ENCODE measurements at places on chromosomes 1 and 21.

- no peak for DNase-seq
These were observed 142.1 kb downstream of the DPYD start for GRCh38 chr1:97778718-97779117.

DNA sequence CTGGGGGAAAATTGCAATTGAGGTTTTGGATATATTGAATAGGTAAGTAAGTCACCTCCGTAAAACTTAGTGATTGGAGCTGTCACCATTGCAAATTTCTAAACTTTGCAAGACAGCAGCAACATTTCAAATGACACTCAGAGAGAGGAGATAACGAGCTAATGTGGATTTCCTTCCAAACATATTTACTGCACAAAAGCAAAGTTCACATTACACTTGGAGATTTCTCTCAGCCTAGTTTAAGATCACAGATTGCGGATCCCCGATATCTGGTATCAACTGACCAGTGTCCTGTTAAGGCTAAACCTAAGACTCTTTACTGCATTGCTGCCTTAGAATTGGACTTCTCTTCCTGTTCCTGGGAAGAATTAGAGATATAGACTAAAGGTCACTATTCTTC is 47.5 kb downstream of the ZNF697 start:
- no peak for DNase-seq

GRCh38 chr1:95668165-95668564 is 434.2 kb downstream of the RWDD3 start:
- DNase-seq: no peak

DNA sequence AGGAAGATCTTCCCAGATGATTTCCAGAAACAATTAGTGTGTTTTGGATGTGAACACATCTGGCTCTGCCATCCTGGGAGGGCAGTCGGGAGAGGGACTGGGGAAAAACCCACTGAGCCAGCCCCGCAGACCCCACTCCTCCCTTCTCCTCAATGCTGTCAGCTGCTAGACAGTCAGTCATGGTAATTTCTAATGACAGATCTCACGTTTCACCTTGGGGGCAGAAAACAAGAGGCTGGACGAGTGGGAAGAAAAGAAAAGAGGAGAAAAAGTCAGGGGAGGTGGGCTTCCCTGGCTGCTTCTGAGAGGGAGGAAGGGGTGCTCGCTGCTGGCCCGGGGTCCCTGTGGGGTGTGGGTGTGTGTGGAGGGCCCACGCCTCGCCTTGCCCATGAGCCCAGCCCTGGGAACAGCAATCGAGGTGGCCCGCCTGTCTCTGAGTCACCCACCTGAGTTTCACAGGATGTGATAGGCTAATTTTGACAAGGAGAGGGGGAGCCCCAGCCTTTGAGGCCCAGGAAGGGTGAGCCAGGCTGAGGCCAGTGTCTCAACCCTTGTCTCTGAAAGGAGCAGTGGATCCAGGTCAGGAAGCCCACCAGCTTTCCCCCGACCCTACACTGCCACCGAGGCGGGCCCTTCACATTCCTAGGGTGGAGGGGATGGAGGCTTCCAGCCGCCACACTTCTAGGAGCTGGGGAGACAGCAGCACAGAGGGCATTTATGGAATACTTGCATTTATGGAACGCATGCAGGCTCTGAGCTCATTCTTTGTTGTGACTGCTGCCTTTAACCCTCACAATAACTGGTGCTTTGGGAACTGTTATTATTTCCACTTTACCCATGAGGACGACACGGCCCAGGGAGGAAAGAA is 49.1 kb upstream of the IFNLR1 start:
- DNase-seq: no peak

DNA sequence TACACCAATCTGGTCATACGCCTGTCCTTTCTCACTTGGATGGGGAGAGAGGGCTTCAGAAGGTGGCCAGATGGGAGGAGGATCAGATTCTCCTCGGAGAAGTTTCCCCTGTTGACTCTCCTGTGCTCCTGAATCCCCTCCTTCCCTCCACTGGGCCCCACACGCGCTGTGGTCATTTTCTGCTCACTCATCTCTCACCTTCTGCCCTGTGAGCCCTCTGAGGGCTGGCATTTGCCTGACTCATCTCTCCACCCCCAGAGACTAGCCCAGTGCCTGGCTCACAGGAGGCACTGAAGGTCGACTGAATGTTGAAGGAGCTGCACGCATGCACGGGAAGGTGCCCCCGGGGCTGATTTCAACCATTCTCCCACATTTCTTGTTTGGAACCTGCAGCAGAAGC is 14.2 kb downstream of the ABCA4 start:
- DNase-seq: no peak

GRCh38 chr1:905071-905749 is 18.5 kb upstream of the SAMD11 start:
- no peak for DNase-seq

- DNase-seq: no peak
These were observed 7.9 kb downstream of the ALX3 start for GRCh38 chr1:110062612-110063011.

DNA sequence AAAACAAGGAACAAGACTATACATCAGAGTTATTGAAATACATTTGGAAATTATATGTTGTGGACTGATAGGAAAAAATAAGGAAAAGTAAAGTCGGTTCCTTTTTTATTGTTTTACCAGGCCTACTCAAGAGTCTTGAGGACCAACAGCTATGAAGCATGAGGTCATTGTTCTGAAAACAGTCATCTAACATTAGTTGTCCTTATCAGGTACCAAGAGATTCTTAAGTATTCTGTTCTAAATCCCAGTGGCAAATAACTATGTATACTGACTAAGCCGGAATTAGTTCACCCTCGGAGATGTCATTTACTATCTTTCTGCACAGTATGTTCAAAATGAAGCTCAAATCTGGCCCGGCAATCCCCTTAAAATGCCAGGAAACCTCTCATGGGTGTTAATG is 585 bp downstream of the ADGRL4 start:
- no peak for DNase-seq

DNA sequence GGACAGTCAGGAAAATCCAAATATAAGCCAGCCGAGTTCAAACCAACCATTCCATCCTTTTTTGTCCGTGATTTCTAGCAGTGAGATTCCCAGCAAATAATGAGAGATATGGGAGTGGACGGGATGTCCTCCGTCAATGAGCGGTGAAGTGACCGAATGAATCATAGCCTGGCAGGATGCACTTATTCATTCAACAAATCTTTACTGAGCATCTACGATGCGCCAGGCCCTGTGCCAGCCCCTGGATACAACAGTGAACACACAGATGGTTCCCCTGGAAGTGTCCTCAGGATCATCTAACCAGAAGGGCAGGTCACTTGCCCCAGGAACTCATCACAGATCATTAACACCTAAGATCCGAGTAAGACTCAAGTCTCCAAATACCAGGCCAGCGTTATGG is 8.2 kb upstream of the PLEKHA6 start:
- DNase-seq: no peak

DNA sequence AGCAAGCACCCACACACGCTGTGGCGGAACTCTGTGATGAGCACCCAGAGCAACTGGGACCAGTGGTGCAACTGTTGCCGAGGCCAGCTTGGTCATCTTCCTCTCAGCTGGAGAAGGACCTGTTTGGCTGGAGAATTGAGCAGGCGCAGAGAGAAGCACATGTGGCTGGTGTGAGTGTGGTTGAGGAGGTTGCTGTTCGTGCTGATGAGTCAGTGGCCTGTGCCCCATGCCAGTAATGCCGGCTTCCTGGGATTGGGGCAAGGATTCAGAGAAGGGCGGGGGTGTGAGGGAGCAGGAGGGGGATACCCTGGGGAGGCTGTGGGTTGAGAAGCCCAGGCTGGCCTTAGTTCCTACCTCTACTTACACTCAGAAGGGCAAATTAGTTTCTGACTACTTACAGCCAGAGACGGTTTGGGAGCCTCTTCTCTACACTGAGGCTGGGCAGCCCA is 57.5 kb upstream of the EPS8L3 start:
- DNase-seq: no peak

- no peak for DNase-seq
These were observed 10.8 kb upstream of the PIGK start for GRCh38 chr1:77230051-77230450.

- DNase-seq: no peak
These were observed 3.7 kb upstream of the TMEM61 start for GRCh38 chr1:54976747-54977146.

DNA sequence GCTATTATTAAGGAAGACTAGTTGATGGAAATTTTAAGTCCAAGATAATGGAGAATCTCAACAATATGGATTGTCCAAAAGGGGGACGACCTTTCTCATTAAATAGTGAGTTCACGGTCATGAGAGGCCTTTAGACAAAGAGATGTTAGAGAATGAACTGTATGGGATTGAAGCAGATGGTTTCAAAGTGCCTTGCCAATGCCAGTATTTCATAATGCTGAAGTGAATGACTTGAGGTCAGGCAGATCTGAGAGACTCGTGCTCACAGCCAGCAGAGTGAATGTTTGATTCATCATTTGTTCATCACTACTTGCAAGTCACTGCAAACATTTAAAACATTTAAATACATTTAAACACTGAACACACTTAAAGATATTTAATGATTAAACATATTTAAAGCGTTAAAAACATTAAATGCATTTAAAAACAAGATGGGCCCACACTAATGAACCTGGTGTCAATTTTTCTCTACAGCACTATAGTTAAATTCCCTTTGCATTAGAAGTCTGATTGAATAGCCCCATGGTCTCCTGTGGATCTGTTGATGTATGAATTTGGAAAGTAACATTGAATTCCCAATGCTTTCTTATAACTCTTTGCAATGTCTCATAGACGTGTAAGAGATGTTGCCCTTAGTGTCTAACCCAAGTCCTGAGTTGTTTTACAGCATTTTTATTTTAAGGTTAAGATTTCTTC is 80.7 kb downstream of the TGFB2 start:
- DNase-seq: no peak

GRCh38 chr1:193973428-193973827 is 787.0 kb upstream of the B3GALT2 start:
- DNase-seq: no peak

DNA sequence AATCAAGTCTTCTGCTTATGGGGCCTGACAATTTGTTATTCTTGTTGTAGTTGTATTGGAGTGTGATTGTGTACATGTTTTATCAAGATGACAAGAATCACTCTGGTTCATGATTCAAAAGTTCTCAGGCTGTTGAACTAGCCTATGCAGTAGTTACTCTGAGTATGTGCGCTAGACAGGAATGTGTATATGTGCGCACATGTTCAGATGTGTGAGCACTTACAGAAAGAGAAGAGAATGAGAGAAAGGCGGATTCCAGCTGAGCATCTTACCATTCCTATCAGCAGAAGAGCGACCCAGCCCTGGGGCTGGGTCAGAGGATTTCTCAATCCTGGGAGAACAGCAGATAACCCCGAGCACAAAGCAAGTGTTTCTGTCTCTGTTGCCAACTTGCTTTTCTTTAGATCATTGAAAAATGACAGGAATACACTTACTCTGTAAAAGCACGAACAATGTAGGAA is 110.8 kb upstream of the HOOK1 start:
- no peak for DNase-seq

DNA sequence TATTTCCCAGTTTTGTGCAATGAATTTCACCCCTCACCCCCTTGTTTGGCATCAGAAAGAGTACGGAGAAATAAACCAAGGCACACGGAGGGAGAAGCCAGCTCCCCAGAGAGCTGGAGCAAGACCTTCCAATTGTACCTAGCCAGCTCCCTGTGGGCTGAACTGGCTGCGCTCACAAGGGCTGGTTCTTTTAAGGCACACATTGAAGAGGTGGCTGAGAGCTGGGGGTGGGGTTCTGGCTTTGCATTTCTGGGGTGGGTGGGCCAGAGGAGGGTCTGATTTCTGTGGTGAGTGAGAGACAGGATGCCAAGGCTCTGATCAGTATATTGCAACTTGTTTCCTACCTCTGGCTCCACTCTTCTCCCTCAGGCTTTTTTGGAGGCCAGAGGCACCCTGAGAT is 39.5 kb upstream of the NFASC start:
- no peak for DNase-seq

DNA sequence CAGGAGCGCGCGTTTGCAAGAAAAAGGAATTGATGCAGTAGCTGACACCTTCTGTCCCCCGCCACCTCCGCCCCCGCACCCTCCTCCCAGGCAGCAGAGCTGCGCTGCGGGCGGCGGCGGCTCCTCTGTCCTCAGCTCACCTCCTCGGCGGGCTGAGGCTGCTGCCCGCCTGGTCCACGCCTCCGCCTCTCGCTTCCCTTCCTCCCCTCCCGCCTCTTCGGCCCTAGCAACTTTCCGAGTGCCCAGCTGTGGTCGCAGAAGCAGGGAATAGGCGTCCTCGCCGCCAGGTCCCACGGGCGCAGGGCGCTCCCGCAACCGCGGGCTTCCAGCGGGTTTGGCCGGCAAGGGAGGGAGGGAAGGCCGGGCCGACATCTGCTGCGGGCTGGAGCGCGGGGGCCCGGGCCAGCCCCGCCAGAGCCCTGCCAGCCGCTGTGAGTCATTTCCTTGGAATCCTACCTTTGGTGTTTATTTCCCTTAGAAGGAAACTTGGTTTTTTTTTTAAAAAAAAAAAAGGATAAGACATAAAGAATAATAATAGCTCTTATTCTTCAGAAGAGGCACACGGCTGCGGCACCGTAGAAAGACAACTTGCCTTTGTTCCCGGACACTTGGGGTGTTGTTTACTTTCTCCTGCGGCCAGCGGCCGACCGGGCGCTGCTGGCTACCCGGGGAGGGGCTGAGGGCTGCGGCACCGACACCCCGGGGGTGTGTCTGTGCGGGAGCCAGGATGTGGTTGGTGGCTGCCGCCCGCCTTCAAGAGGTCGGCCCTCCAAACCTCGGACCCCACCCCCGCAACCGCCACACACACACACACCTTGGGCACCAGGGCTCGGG is 1.1 kb downstream of the SERTAD4 start:
- DNase-seq: no peak

- no peak for DNase-seq
These were observed 34.1 kb downstream of the PDPN start for GRCh38 chr1:13617773-13618172.

DNA sequence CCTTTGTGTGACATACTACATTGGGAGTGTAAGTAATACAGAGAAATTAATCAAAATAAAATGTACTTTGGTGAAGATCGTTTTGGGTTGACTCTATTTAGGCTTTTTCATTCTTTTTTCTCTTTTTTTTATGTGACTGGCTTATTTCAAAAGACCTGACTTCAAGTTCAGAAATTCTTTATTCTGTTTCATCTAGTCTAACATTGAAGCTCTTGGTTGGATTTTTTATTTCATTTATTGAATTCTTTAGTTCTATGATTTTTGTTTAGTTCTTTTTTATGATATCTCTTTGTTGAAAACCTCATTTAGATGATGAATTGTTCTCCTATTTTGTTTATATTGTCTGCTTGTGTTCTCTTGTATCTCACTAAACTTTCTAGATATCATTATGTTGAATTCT is 35.6 kb downstream of the SLC35A3 start:
- DNase-seq: no peak

GRCh38 chr21:31351960-31352359 is 7.9 kb upstream of the TIAM1 start:
- no peak for DNase-seq

- no peak for DNase-seq
These were observed 15.2 kb downstream of the CAPN2 start for GRCh38 chr1:223727541-223727940.

DNA sequence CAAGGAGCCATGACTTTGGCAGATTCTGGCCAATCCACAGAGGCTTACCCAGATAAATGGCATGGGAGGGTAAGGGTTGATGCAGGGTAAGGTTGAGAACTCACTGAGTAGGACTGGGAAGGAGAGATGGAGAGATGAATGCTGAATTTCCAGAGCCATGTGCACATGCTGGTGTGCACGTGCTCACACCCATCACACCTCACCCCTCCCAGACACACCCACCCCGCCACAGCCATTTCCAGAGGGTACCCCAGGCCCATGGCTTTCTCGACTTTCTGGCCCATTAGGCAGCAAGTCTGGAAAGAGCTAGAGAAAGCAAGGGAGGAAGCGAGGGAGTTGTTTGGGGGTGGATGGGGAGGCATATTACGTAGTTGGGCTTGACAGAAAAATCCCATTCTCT is 1.6 kb downstream of the CACNA1S start:
- no peak for DNase-seq

Data from activated T-cell treated with anti-CD3 and anti-CD28 coated beads for 1 hour (primary cell).